ENCODE measurements at places on chromosomes 7 and 10.
A peak's percentile ranks its signal among the peaks of the same experiment; 100 is the strongest.

DNA sequence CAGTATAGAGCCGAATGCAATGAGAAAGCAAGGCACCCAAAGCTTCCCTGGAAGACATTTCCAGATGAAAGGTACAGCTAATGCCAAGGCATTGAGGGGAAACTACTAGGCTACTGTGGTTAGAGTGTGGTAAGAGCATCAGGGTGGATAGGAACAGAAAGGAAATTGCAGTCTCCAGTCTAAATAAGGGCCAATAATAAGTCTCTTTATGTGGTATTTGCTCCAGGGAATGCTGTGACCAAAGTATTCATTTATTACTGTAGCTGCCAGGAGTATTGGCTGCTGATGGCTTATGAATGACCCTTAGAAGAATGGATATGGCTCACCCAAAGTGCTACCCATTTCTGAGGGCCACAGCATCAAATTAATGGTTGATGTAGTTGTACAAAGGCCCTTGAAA, 30.1 kb upstream of the POT1 start:
- DNase-seq = no peak

DNA sequence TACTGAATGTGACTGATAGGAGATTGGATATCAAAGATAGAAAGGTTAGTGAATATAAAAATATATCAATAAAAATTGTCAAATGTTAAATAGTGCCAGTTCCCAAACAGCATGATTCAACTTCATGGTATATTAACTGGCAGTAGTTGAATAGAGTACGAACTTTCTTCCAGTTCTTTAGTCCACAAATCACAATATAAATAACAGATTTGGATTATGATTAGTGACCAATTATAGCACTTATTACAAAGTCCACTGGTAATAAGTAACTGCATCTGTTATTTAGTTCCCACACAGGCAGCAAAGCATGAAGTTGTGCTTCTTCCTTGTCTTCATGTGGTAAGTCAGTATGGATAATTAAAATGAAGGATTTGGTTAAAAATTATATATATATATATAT, 243.0 kb upstream of the VWC2 start:
- no peak for DNase-seq

- no peak for DNase-seq
These were observed 663 bp downstream of the HERPUD2 start for GRCh38 chr7:35694161-35694783.

- peak; percentile 80 for DNase-seq
These were observed 214.0 kb upstream of the PRSS1 start for GRCh38 chr7:142535123-142535779.

DNA sequence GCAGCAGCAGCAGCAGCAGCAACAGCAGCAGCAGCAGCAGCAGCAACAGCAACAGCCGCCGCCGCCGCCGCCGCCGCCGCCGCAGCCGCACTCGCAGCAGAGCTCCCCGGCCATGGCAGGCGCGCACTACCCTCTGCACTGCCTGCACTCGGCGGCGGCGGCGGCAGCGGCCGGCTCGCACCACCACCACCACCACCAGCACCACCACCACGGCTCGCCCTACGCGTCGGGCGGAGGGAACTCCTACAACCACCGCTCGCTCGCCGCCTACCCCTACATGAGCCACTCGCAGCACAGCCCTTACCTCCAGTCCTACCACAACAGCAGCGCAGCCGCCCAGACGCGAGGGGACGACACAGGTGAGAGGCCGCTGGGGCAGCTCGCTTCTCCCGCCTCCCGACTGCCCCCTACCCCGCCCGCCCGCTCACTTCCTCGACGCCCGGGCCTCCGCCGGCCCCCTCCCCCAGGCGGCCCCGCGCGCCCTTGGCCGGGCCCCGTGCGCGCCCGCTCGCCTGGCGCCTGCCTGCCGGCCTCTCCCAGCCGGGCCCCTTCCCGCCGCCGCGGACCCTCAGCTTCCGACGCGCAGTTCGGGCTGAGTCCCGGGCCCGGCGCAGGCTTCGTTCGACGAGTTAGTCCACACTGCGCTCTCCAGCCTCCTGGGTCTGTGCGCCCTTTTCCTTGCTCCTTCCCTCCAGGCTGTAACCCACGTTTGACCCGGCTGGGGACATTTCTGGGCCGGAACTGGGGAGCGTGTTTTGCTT, 882 bp downstream of the DLX6 start:
- DNase-seq = peak; percentile 75

DNA sequence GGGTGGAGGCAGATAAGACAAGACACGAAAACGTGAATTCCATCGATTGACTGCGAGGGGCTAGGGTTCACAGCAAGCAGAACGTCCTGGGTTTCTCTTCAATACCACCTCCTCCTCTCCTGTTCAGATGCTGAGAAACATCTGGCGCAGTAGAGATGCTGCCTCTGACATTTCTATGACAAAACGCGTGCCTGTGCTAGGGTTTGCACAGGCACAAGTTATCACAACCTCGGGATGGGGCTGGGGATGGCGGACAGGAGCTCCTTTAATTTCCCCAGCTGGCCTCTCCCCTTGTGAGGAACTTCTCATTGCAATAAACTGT, 99.8 kb upstream of the SVIL start:
- DNase-seq = no peak

GRCh38 chr7:131293018-131293417, 34.7 kb upstream of the MKLN1 start:
- DNase-seq = no peak

DNA sequence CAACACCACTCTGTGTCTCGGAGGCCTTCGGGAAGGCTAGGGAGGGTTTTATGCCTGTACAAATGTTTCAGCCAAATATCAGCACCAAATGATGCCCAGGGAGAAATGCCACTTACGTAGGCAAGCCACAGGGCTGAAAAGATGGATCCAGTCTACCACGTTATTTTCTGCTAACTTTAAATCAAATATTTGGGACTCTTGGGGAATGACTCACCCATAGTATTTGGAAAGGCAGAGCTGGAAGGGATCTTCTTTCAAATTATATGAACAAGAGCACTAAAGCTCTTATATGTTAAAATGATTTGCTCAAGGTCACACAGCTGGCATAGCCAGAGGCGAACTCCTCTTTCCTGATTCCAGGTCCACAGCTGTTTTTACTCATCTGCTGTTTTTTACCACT, 591.4 kb downstream of the SORCS1 start:
- peak; percentile 67 for DNase-seq

- peak; percentile 88 for DNase-seq
These were observed 87.9 kb downstream of the STRA8 start for GRCh38 chr7:135321556-135321955.

DNA sequence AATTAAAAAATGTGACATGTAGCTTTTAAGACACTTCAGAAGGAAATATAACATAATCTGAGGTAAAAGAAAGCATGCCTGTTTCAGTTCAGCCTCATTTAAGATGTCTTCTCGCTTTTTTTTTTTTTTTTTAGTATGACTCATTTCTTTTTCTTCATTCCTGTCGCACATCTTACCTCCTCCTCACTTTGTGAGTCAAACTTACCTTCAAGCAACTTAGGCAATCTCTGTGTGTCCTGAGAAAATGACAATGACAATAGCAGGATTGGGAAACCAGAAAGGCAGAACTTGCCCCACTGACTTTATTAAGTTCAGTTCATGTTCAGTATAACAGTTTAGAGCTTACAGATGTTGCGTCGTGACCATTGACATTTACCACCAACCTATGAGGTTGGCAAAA, 7.7 kb downstream of the PTN start:
- DNase-seq = no peak

DNA sequence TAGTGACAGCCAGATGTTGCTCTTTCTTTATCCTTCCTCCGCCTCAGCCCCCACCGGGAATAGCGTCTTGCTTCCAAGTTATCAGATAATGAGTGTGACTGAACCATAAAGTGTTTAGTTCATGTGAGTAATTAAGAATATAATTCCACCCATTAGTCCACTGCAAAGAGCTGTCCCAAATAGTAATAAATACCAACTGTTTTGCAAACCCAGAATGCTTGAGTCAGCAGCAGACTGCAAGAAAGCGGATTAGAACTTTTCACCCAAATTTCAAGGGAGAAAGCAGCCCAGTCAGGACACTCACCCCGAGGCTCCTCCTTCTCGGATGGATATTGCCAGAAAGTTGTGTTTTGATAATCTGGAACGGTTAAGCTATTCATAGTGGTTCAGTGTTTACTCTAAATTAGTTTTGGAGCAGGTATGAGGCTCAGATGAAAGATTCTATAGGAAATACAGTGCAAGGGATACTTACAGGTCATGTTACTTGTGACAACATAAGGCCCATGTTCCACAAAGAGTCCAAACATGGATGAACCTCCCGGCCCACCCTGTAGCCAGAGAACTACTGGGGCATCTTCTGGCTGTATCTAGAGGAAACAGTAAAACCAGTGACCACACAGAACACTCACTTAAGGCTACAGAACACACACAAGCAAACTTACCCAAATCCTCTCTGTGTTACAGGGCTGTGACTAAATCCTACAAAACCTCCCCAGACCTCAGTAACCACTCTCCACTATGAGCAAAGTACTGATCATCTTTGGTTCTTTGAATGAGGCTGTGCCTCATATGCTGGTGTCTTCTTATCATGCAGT, 50.5 kb downstream of the CPVL start:
- no peak for DNase-seq

GRCh38 chr7:148296994-148297644, 293.4 kb upstream of the C7orf33 start:
- DNase-seq = peak; percentile 55

DNA sequence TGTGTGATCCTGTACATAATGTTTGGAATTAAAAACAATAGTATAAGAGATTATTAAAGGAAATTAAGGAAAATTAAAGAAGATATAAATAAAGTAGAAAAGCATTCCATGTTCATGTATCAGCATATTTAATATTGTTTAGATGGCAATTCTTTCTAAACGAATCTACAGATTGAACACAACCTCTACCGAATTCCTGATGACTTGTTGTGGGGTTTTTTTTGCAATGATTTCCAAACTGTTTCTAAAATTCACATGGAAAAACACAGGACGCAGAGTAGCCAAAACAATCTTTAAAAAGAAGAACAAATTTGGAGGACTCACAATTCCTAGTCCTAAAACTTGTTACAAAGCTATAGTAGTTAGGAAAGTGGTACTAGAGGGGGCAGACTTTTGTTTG, 573.4 kb upstream of the IGFBP3 start:
- DNase-seq = no peak
